Muscle of arm (tissue), 14 donors: ENCODE measurements at places on chromosomes 16 and 17. TPM values are rescaled to one million over a fixed set of nuclear protein-coding genes. Genes with fewer than 3 reads are reported as not detected.

DNA sequence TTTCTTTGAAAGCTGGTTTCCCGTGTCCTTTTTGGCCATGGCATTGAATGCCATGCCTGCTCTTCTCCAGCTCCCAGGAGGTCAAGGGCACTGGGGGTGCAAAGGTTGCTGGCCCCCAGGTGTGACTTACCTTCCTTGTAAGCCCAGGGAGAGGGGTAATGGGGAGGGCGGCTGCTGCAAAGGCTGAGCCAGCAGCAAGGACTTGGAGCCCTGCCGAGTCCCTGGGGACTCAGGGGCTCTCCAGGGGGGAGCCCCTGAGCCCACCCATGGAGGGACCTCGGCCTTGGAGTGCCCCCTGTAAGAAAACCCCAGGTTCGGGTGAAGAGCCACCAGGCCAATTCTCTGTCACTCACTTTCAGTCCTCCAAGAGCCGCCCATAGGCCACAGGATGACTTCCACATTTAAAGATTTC is 5.9 kb upstream of the CCL22 start:
- no peak for DNase-seq

- DNase-seq: no peak
Observed at GRCh38 chr17:40613467-40614154, 34.0 kb downstream of the SMARCE1 start.

- no peak for DNase-seq
Observed at GRCh38 chr17:33302394-33302793, 9.3 kb upstream of the ASIC2 start.

DNA sequence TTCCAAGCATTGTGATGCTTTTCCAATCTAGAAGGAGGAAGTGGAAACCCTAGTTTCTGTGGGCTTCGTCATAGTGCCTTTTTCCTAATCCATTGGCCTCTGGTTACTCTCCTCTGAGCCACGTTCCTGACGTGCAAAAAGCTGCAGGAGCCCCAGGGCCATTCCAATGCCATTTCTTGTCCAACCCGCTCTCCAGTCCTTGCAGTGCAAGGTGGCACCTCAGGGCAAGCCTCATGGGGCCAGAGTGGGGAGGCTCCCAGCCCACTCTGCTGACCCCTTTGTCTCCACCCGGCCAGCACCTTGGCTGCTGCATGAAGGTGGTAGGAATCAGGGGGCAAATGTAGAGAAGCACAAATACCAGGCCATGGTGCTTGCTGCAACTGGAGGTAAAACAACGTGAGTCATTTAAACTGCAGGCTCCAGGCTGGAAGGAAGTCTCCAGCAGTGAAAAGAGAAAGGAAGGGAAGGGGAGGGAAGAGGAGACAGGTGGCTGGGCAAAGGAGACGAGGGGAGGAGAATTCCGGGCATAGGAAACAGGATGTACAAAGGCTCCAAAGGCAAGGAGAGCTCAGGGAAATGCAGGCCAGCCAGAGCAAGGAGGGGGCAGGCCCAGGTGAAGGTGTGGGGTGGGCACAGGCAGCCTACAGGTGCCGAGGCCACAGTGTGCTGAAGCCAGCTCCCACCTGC is 168.2 kb upstream of the TNRC6C start:
- no peak for DNase-seq

GRCh38 chr16:76653390-76654026 is 376.3 kb downstream of the CNTNAP4 start:
- DNase-seq: peak; percentile 72

GRCh38 chr17:2253768-2254406 is 49.7 kb downstream of the SMG6 start:
- DNase-seq: no peak

DNA sequence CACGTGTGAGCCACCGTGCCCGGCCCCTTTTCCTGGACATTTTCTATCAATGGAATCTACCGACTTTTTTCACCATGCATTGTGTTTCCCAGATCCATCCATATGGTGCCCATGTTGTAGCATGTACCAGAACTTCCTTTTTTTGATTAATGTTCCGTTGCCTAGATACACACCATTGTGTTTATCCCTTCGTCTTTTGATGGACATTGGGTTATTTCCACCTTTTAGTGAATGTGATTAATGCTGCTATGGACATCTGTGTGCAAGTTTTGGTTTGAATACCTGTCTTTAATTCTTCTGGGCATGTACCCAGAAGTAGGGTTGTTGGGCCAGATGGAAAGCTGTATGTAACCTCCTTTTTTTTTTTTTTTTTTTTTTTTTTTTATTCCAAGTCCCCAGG is 79.8 kb downstream of the NT5M start:
- no peak for DNase-seq

DNA sequence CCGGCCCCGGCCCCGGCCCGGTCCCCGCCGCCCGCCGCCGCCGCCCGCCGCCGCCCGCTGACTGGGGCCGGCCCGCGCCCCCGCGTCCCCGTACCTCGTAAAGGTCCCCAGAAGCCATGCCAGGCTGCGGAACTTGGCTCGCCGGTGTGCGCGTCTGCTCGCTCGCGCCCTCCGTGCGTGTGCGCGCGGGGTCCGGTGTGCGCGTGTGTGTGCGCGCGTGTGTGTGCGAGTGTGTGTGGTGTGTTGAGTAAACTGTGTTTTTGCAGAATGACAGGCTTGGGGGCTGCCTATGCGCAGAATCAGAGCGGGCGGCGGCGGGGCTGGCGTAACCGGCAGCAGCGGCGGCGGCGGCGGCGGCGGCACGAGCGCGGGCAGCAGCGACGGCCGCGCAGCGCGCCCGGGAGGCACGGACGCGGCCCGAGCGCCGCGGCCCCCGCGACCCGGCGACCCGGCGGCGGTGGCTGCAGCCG is 307 bp downstream of the CDYL2 start:
- DNase-seq: peak; percentile 47

- no peak for DNase-seq
Observed at GRCh38 chr17:35377068-35377467, 3.6 kb upstream of the SLFN11 start.

- peak; percentile 39 for DNase-seq
Observed at GRCh38 chr17:64411999-64412771, 21.5 kb upstream of the PECAM1 start.

DNA sequence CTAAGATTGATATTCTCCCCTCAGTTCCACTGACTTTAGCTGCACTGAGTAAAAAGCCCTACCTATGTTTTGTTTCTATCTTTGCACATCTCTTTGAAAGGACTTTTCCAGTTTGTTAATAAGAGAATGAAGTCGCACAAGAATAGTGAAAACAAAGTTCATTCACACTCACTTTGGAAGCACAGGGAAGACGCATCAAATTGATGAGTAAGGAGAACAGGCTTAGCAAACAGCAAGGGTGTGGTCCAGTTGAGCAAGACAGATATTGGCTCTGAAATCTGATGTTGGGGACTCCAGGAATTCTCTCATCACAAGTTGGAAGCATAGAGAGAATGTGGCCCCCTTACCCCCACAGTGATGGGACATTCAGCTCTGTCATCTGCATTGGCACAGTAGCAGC is 221.3 kb downstream of the CDH11 start:
- no peak for DNase-seq

DNA sequence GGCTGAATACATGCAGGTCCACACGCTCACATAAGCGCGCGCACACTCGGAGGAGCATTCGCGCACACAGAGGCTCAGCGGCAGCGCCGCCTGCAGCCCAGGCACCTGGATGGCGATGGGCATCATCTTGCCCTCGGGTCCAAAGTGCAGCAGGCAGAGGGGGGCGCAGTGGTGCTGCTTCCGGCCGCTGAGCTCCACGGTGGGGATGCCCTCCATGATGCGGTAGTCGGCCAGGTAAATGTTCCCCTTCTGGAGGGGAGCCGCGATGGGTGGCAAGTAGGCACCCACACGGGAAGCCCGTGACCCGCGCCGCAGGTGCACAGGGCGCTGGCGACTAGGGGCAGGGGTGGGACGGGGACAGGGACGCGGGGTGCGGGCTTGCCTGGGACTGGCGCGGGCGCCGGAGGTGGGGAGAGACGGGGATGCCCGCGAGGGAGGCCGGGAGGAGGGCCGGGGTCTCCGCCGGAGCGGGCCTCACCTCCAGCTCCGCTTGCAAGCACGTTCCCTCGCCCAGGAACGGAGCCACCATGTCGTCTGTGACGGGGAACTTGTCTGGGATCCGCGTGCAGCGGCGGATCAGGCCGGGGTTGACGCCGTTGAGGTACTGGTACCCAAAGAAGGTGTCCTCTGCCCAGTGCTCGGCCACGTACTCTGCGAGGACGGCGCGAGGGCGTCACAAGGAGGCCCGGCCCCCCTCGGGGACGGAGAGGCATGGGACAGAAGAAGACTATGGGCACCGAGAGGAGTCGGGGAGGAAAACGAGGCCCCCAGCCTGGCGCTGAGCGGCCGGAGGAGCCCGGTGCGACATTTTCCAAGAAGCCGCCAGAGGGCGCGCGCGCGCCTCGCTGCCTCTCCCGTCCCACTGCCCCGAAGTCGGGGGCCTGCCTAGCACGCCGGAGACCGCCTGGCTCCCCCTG is 8.0 kb downstream of the ALOX12B start:
- DNase-seq: peak; percentile 69

- DNase-seq: no peak
Observed at GRCh38 chr17:64102627-64103390, 27.1 kb downstream of the ERN1 start.

- DNase-seq: no peak
Observed at GRCh38 chr17:29565643-29566472, 979 bp downstream of the ABHD15 start.

- DNase-seq: peak; percentile 72
Observed at GRCh38 chr16:87608400-87608985, 6.2 kb downstream of the JPH3 start.

- no peak for DNase-seq
Observed at GRCh38 chr17:1709403-1709951, 700 bp downstream of the TLCD2 start.

DNA sequence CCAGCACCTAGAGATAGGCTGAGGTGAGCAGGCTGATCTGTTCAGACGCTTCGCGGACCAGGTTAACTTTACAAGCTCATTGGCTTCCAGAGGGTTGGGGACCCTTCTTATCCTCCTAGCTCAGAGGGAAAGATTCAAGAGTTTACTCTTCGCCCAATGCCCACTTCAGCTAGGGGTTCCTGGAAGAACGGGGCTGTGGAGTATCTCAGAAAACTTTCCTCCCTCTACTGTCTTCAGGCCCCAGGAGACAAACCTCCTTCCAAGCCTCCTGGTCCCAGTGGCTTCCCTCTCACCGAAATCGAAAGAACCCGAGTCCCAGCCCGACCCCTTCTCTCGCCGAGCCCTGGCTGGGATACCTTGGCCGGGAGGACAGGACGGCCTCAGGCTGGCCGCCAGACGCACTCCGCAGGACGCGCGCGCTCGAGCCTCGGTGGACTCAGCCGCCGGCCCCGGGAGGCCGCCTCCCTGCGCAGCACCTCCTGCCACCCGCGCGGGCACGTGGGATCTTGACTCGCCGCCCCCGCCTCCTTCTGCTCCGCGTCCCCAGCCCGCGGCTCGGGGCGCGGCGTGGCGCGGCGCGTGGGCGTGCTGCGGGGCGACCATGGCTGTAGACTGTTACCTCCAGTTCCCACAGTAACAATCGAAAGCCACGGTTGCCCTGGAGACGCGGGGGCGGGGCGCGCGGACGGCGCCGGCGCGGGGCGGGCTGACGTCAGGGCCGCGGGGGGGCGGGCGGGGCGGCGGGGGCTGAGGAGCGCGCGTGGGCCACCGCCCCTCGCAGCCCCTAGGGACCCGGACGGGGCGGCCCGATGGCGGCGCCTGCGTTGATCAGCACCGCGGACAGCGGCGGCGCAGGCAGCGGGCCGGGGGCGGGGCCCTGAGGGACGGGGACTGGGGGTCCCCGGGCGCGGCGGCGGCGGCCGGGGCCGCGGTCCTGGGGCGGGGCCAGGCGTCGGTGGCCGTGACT is 5.3 kb upstream of the HIC1 start:
- DNase-seq: no peak

DNA sequence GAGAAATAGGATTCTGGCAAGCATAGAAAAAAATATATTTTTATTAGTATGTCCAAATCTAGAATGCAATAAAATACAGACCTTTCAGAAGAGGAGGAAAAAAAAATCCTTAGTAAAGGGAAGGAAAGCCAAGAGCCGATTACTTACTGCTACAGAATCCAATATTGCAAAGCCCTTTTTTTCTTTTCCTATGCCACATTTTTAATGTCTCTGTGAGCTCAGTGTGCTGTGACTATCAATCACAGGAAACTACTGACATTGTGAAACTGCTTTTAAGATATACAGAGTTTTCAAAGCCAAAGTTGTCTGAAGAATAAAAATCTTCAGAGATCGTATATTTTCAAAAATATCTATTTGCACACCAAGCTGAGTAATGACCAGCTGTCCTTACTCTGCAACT is 120.4 kb downstream of the CHD9NB start:
- peak; percentile 16 for DNase-seq

DNA sequence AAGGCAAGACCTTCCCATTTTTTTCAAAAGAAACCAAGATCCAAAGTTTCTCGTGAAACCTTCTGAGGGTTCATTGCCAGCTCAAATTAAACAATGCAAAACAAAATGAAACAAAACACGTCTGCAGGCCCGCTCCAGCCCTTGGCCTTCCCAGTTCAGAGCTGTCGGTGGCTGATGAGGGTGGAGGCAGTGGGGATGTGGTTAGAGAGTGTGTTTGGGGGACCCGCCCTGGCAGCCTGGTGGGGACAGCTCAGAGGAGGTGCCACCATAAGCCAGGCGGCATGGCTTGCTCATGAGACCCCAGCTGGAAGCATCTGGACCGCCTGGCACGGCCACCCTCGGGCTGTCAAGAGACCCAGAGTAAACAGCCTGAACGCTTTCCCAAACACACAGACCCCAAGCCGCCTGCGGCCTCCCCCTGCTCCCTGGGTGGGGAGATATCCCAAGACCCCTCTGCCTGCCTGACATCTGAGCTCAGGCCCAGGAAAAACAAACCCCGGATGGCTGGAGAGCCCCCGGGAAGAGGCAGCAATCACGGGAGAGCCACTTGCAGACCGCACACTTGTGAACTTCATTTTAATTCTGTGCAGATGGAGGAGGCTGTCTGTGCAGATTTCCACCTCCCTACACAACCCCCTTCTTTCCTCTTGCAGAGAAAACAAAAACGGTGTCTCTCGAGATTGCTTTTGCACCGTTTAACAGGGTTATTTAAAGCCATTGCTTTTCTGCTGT is 35.4 kb upstream of the LITAF start:
- no peak for DNase-seq

- no peak for DNase-seq
Observed at GRCh38 chr17:76156662-76156991, 15.6 kb upstream of the FOXJ1 start.

The UMOD gene
- 0.23 TPM for polyA plus RNA-seq

The RNF40 gene
- polyA plus RNA-seq: 72.2 TPM

The MTMR4 gene
- 27.1 TPM for polyA plus RNA-seq

The CCDC78 gene
- not detected for polyA plus RNA-seq

The EIF5A gene
- 284 TPM for polyA plus RNA-seq

The KRTAP2-3 gene
- polyA plus RNA-seq: not detected

The KIF19 gene
- polyA plus RNA-seq: 1.4 TPM

The USP31 gene
- 6.0 TPM for polyA plus RNA-seq
